ENCODE measurements at places on chromosomes 7 and 10.

GRCh38 chr7:94679358-94679757, 23.4 kb upstream of the SGCE start:
- DNase-seq = no peak

GRCh38 chr7:50272808-50273207, 31.7 kb upstream of the IKZF1 start:
- no peak for DNase-seq

GRCh38 chr7:87797798-87798403, 78.3 kb downstream of the SLC25A40 start:
- peak; percentile 3 for DNase-seq

GRCh38 chr10:124653811-124654651, 90.1 kb downstream of the FAM53B start:
- DNase-seq = no peak

- no peak for DNase-seq
These were observed 30.0 kb downstream of the NUDT1 start for GRCh38 chr7:2272031-2272430.

Data from amniotic stem cell (primary cell).